ENCODE measurements at places on chromosomes 7 and 10.

DNA sequence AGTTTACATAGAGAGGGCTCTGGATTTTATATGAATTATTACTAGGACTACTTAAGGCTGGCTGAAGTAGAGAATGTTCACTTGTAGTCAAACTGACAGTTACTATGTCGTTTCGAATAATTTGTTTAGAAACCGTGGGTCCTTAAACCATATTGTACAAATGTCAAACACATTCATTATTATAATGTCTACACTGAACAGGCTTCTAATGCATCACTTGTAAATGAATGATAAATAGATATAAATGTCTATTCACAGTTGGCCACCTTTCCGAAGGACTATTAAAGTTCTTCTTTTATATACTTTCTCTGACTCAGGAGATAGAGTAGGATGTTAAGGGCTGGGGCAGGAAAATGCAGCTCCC lies 95.3 kb downstream of the SEMA3D start:
- DNase-seq, result no peak

DNA sequence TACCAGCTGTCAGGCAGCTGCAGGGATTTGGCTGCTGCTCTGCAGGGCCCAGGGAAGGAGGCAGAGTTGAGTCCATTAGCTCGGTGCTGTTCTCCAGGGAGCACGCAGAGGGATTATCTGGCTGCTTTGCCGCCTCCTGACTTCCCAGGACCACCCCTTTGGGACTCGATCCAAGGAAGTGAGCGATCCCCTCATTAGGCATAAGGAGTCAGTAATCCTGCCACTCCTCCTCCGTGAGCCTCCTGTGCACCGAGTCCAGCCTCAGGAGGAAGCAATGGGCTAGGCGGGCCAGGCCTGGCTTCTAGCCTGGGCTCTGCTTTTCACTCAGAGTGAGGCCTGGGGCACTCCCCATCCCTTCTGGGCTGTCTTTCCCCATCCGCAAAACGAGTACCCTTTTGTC lies 417.9 kb downstream of the RPS24 start:
- DNase-seq, result no peak

- peak; percentile 67 for DNase-seq
Measured at GRCh38 chr10:24723788-24724380, at the start of gene ARHGAP21. ARHGAP21 (minus strand) TSS chr10:24723887; CDS start chr10:24721899, 1,988 bp downstream.

GRCh38 chr7:28488061-28488791 lies 75.9 kb downstream of the CREB5 start:
- no peak for DNase-seq

GRCh38 chr10:35567951-35568350 lies 37.2 kb upstream of the GJD4 start:
- DNase-seq, result no peak

- DNase-seq, result no peak
Measured at GRCh38 chr7:112331492-112331891, 118.8 kb upstream of the IFRD1 start.

DNA sequence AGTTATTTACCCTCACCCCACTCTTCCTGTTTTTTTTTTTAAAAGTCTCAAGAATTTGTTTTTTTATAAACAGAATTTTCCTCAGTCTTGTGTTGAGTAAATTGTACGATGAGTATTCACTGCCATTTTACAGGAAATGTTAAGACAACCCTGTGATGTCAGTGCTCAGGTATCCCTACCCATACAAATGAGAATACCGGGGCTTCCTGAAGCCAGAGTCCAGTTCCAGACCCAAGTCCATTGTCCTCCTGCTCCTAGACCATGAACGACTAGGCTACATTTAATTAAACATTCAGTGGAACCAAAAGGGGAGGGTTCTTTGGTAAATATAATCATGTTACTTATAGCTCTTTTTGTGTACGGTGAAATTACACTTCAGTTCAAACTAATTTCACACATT lies 79.2 kb downstream of the GNAI1 start:
- DNase-seq, result no peak

GRCh38 chr7:122198581-122198980 lies 54.5 kb upstream of the AASS start:
- DNase-seq, result no peak

DNA sequence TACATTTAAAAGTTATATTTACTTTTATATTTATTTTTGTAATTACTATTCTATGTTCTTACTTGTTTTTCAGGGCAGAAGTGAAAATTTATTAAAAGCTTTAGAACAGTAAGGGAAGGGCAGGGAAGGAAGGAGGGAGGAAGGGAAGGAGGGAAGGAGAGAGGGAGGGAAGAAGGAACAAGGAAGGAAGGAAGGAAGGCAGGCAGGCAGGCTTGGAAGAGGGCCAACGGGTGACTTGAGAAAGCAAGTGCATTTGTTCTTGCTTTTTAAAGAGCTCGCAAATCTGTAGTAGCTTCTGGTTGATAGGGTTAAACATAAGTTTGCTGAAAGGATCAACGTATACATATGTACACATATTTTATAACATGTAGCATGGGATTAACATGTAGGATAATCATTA lies 725.3 kb upstream of the FZD8 start:
- no peak for DNase-seq

GRCh38 chr7:138292951-138293350 lies 167.1 kb upstream of the TRIM24 start:
- DNase-seq, result no peak

DNA sequence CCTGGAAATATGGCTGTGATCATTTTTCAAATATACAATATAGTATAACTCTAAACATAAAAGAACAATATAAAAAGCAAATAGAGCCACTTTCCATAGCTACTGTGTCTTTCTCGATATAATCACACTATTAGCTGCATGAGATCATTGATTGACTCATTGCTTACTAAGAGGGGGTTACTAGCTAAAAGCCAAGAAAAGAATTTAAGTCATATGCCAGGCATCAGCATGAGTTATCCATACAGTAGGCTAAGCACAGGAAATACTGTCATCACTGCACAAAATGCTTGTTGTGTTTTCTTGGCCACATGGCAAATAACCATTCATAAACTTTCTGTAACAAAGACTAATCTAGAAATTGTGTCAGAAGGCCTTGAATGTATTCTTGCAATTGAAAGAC lies 18.8 kb upstream of the ABCB5 start:
- DNase-seq, result peak; percentile 24

DNA sequence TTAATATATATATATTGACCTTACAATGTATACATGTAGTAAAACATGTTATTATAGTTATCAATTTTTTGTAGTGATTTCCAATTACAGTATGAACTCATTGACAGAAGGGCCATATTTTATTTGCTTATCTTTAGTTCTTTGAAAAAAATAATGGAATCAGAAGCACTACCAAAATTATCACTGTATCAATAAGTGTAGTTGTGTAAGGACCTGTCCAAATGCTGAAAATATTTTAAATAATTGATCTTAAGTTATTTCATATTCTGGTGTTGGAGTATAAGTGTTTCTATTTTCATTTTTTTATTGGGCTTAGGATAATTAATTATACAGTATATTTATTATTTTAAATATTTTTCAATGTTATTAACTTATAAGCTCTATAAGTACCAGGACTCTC lies 8.5 kb upstream of the DGKB start:
- DNase-seq, result no peak

DNA sequence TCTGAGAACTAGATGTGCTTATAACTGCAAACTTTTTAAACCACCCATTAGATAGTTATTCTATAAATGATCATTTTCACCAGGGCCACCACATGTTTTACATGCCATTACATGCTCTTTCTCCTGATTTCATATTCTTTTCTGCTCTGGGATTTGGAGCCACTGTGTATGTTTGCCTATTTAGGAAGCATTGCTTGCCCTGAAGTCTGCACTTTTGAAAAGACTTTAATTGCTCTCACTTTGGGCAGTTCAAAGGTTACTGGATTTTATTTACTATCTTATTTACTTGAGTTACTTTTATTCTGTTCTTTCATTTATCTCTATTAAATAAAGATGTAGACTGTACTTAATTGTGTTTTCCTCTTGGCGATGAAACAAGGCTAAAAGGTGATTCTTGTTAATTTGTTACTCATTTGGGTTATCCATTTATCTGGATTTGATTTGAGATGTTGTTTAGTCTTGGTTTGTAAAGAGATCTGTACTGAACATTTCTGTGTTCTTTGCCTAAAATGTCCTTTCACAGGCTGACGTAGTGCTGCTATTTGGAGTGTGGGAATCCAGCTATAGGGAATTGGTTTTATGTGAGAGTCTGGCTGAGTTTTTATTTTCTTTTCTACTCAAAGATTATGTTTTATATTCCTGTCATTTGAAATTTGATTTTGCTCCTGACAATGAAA lies 88.8 kb downstream of the SUGCT start:
- peak; percentile 10 for DNase-seq

DNA sequence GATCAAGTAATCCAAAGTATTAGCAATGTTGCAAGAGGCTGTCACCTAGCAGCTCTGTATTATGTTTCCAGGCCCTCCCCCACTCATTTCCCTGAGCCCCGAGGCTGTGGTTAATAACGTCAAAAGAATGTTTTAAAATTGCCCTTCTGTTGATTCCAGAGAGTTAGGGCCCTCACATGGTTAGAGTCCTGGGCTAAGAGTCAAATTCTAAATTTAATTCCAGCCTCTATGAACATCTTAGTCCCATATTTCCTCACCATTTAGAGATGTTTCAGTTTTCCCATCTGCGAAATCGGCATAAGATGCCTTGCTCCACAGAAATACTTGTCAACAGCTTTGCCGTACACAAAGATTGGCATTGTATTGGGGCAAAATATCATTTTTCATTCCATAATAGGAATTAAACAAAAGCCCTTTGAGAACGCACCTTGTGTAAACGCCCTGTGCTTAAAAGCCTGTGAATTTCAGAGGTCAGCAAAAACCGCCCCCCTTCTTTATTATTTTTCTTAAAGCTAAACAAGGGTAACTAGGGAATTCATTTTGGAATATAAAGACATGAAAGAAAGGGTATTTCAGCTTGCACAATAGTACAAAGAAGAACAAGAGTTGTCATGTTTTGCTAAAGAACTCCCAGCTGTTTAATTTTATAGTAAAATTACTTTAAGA lies 135.8 kb downstream of the ARID5B start:
- DNase-seq, result no peak

- peak; percentile 95 for DNase-seq
Measured at GRCh38 chr10:124306922-124307371, 111.8 kb downstream of the OAT start.

- no peak for DNase-seq
Measured at GRCh38 chr10:85997544-85997943, 369.1 kb downstream of the GRID1 start.

DNA sequence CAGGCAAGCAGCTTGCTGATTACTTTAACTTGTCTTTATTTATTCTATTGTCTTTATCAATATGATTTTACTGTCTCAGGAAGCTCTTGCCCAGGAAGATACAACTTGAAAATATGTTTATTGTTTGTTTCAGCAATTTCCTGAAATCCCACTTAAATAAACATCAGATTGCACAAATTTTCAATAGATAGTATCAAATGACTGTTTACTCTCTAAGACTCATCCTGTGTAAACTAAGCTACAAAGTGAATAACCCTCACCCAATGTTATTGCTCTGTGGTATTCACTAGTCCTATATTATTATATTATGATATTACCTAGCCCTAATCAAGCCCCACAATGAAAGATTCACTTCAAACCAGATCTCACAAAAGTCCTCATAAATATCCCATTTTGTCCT lies 130.4 kb upstream of the HPS1 start:
- no peak for DNase-seq

DNA sequence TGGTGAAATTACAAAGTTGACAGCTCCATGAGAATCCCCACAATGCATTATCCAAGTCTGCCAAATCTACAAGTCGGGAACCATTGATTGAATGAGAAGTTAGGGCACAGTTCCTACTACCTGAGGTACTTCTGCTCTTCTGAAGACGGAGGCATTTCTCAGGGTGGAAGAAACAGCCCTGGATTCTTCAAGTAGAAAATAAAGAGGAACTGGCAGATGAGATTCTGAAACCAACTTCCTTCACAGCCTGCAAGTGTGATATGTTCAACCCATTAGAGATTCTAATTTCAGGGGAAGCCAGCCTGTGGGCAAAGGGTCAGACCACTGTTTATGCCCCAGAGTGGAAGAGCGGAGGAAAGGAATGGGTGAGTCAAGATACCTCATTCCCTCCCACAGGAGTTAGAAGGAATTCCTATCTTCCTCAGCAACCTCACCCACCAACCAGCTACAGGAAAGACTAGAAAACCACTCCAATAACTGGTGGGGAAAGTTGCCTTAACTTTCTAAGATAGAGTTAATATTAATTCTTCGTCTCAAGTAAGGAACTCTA lies 50.5 kb upstream of the BMPER start:
- DNase-seq, result no peak

DNA sequence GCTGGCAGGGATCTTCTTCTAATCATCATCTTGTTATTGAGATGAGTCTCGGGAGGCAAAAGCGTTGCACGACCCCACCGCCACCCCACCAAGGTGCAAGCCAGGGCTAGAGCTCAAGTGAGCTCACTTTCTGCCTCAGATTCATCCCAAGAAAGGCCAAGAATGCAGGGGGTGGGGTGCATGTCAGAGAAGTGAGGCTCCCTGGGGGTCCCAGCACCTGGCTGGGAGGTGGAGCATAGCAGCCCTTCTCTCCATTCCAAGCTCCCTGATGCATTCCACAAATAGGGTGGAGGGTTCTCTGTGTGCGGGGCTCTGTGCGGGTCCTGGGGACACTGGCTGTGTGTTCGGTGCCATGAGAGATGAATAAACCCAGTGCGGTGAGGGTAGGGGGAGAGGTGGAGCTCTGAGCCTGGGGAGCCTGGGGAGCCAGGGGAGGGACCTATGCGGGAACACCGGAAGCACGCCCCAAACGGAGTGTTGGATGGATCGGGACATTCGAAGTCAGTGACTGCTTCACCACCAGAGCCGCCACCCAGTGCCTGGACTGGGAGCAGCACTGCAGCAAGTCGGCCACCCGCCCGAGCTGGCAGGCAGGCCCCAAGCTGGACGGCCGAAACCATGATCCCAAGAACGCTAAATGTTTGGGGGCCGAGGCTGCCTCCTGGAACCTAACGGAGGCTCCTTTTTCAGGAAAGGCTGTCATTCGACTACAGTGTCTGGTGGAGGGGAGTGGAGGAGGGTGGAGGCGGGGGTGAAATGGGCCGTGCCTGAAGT lies 17.9 kb upstream of the HMX3 start:
- no peak for DNase-seq

DNA sequence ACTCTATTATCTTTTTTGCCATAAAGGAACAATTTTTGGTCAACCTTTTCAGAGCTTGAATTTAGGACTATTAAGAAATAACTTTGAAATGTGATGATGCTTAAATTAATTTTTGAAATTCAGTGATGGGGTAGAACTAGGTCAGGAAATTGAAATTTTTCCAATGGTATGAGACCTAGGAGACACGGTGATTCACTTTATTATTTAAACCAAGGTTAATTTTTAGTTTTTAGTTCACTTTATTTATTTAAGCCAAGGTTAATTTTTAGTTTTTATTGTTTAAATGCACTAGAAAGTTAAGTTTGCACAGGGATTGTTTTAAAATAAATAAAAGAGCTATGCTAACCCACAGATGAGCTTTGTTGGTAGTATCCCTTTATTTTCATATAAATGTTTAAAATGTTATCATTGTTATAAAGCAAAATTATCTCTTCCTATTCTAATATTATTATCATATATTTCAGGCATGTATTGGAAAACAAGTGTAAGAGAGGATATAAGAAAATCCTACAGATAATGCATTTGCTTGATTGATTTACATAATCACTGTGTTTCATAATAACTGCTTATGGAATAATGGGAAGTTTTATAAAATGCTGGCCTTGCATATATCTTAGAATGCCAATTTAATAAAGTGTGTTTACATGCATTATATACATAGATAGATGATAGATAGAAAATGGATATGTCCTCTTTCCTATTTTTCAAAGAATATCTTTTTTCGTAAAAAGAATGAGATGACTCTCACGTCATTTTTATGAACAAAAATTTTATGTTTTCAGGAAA lies 163.6 kb downstream of the HGF start:
- peak; percentile 11 for DNase-seq
